Activated naive CD4-positive, alpha-beta T cell (primary cell): ENCODE measurements at places on chromosomes 7 and 10.

DNA sequence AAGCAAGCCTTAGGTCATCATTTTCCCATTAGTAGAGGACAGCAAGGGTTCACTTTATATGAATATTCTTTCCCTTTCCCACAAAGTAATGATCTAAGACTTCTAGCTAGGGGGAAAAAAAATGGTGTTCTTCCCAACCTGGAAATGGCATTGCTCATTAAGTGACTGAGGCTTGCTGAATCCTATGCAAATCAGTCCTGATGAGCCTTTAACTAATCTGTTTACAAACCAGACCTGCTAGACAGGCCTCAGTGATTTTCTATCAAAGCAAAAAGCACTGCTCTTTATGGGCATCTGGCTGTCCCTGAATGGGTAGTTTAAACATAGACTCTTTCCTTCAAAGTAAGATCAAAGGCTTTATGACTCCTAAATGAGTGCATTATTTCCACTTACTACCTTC lies 146.3 kb downstream of the HIBADH start:
- DNase-seq = no peak

- DNase-seq = no peak
Measured at GRCh38 chr7:141593134-141593533, 41.9 kb downstream of the AGK start.

- no peak for DNase-seq
Measured at GRCh38 chr10:67697724-67698131, 1.7 kb upstream of the CTNNA3 start.

- DNase-seq = no peak
Measured at GRCh38 chr7:100687751-100688300, 6.2 kb downstream of the GIGYF1 start.

GRCh38 chr10:119005362-119006043 lies 24.0 kb upstream of the NANOS1 start:
- no peak for DNase-seq

DNA sequence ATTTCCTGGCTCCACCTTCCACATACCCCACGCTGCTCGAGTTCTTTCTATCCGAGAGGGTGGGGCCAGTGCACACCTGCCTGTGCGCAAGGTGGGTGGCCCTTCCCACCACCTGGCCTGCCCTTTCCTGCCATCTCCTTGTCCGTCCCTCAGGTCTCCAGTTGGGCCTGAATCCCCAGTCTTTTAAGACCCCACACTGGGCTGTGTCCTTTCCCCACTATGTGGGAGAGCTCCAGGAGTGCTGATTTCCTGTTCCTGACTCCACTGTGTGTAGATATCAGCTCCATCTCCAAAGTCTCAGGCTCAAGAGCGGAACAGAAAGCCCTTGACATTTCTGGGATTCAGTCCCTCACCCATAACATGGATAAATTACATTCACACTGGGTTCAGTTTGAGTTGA lies 20.1 kb downstream of the LHPP start:
- DNase-seq = no peak

DNA sequence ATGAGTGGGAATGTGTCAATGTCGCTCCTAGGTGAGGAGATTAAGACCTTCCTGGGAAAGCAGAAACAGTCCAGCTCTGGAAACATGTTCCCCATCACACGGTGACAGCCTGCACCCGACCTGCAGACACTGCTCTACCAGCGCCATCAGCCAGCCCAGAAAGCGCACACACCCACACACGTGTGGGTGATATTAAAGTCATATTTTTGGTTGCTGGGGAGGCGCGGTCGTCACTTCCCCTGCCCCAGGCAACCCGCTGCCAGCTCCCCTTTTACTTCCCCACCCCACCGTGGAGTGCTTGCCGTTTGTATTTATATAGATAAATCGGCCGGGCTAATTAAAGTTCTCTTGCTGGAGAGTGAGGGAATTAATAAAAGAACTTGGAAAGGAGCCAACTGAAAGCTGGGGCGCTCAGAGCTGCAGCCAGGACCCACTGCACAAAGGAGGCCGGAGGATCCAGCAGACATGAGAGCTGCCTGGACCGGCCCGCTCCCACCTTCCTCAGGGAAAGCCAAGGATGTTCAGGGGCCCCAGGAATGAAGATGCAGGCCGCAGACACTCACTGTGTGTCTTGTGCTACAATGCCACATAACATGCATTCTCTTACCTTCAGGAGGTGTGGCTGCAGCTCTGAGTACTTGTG lies 145.2 kb upstream of the UNC5B start:
- no peak for DNase-seq

GRCh38 chr7:40775877-40776276 lies 641.1 kb downstream of the SUGCT start:
- no peak for DNase-seq

DNA sequence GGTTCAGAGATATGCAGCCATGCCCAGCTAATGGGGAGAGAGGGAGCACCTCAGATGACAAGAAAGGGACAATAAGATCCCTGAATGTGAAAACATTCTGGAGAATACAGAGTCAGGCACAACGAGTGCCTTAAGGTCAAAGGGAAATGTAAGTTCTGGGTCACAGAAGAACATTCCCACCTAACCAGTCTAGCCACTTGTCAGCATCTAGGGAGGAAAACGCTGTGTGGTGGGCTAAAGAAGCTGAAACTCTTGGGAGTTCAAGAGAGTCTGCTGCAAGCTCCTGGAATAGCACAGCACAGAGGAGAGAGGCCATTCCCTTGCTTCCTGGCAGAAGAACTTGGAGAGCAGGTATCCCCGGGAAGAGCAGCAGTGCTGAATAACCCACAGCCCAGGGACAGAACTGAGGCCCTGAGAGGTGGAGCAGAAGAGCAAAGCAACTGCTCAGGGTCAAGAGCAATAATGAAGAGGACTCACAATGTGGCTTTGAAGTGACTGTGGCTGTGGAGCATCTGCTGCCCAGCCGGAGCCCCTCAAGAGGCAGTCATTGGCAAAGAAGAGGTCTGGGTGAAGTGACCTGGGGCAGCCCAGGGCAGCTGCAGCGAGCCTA lies 182.3 kb downstream of the NPSR1 start:
- DNase-seq = no peak

GRCh38 chr7:154837622-154838021 lies 165.3 kb downstream of the PAXIP1 start:
- no peak for DNase-seq

DNA sequence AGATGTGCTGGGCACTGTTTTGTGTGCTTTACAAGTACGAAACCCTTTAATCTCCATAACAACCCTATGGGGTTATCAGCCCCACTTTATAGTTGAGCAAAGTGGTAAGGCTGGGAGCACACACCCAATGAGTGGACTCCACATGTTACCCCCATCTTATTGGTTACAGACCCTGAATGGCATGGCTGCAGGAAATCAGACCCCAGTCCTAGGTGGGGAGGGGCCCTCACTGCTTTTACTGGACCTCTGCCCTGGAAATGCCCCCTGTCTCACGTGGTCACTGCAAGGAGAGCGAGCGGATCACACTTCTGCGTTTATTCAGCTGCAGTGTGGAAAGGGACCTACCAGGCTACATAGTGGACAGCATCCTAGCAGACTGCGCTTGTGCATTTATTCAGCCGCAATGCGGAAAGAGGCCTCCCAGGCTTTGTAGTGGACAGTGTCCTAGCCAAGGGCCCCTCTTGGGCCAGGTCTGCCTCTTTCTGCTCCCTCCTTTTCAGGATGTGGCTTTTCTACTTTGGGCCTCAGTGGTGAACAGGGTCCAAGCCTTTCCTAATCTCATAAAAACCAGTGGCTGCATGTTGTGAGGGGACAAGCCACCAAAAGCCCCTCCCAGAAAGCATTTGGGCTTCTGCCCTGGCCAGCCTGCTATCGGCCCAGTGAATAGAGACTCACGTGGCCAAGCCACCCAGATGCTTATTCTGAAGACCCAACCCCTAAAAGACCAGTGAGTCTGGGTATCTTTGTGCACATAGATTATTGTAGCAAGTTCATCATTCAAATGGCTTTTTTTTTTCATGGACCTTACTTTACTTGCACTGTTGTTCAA lies 405.7 kb upstream of the RNF32 start:
- DNase-seq = no peak

- DNase-seq = no peak
Measured at GRCh38 chr7:26369593-26369992, 77.9 kb downstream of the SNX10 start.

- DNase-seq = no peak
Measured at GRCh38 chr10:131246089-131246488, 65.4 kb downstream of the TCERG1L start.

DNA sequence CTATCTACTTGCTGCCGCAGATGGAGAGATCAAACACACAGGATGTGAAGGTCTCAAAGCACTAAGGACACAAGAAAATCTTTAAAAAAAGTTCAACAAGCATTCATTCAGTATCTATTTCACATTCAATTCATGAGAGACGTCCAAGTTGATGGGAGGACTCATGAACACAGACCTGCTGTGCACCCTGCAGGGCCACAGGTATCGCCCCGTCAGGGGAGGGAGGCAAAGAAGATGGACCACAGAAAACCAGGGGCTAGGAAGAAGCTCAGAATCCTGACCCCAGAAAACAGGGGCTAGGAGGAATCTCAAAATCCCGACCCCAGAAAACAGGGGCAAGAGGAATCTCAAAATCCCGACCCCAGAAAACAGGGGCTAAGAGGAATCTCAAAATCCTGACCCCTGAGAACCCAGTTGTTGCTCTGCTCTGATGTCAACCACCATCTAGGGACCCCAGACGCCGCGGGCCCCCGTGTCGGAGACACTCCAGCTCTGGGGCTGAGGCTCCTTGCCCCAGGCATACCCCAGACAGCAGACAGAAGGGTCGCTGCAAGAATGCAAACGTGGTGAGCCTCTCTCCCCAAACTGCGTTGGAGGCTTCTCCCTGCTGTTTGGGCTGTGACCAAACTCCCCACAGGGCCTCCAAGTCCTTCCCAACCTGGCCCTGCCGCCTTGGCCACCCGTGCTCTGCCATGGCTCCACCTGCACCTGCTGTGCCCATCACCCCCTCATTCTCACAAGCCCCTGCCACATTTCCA lies 197.6 kb downstream of the DIP2C start:
- DNase-seq = no peak

DNA sequence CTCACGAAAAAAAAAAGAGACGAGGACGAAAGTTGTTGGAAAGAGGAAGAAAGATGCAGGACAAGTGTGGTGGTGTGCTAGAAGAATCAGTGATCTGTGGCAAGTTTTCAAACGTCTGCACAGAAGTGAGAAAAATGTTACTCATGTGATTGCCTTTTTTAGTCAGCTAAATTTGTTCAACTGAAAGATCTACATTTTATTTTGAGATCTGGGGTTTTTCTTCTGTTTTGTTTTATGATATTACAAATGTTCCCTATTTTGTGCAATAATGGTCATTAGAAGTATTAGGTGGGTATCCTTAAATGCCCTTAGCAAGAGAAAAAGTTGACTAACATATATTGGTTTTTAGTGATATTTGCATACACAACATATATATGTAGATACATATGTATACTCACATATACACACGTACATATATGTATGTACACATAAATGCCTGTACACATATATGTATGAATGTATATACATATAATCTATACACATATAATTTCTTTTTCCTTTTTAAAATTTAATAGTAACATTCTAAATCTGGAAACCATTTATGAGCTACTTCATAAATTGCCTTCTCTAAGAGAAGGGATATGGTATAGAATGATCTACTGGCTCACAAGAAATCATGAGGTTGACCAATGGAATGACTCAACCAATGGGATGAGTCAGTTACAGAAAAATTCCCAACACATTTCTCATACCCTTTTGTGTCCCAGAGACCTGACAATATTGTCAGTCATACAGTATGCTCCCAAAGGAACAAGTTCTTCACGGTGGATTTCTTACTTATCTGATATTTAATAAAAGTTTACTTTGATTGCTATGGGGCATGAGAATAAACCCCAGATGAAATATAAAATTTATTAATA lies 38.4 kb downstream of the SLC39A12 start:
- no peak for DNase-seq

- DNase-seq = no peak
Measured at GRCh38 chr10:101060951-101061623, 702 bp upstream of the KAZALD1 start.

- DNase-seq = no peak
Measured at GRCh38 chr7:26345202-26345601, 53.5 kb downstream of the SNX10 start.

DNA sequence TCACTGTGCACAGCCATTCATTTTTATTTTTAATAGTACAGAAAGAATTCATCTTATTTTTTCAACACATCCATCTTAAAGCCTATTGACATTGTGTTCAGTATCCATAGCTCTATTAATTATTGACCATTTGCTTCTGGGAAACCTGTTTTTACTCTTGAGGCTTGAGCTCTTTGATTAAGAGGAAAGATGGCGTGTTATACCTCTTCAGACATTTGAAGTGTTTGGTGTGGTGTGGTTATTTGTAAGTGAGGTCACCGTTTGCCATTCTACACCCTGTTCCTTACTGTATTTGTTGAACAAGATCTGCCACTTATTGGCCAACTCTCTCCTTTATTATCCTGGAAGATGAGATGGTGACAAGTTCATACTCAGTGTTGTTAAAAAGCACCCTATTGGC lies 18.4 kb downstream of the C7orf57 start:
- no peak for DNase-seq

DNA sequence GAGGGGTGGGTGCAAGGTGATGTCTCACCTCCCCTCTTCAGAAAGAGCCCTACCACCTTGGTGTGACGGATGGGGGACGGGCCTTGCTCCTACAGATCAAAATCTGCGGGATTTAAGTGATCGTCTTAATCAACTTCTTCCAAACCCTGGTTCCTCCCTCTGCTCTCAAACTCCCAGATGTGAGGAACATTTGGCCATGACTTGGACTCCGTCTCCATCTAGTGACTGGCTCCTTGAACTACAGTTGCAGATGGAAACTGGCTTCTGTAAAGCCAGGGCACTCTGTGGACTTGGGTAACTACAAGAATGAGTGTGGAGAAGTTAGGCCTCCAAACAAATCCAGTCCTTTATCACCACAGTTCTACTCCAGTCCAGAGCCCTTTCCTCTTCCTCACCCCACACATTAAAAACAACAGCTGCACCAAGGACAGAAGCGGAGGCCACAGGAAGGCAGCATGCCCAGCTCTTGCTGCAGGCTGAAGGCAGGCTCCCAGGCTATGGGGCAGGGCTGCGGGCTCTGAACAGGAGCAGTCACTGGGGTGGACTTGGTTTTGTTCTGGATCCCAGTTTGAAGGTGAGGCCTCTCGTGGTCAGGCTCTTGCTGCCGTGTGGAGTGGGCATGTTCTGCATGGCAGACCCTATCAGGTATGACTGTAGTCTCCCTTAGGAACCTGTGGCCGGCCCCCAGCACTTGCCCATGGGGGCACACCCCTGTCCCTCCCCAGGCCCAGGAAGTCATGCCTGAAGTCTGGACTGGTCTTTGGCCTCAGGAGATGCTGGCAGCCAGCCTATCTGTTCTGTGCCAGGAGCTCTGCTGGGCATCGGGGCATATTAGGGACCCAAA lies 79.4 kb downstream of the VWC2 start:
- DNase-seq = no peak

GRCh38 chr7:112371701-112372100 lies 78.6 kb upstream of the IFRD1 start:
- no peak for DNase-seq

DNA sequence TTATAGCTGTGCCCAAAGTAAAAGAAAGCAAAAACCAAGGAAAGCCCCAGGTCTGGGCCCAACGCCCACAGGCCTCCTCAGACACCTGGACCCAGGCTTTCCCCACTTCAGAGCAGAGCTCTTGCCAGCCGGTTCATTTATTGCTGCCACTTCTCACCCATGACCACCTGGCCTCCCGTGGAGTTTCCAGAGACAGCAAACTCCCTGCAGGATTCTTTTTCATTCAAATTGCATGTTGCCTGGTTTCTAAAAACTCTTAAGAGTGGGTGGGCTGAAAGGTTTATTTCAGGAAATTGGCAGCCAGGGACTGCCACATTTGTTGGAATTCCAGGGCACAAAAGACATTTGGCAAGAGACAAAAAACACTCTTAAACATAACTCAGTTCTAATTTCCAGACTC lies 4.7 kb downstream of the VOPP1 start:
- no peak for DNase-seq
